ENCODE measurements at places on chromosomes 12 and 14. TPM values are rescaled to one million over a fixed set of nuclear protein-coding genes. Genes with fewer than 3 reads are reported as not detected.

- DNase-seq: peak; percentile 10
Measured at GRCh38 chr12:76216585-76217472, 131.4 kb downstream of the BBS10 start.

DNA sequence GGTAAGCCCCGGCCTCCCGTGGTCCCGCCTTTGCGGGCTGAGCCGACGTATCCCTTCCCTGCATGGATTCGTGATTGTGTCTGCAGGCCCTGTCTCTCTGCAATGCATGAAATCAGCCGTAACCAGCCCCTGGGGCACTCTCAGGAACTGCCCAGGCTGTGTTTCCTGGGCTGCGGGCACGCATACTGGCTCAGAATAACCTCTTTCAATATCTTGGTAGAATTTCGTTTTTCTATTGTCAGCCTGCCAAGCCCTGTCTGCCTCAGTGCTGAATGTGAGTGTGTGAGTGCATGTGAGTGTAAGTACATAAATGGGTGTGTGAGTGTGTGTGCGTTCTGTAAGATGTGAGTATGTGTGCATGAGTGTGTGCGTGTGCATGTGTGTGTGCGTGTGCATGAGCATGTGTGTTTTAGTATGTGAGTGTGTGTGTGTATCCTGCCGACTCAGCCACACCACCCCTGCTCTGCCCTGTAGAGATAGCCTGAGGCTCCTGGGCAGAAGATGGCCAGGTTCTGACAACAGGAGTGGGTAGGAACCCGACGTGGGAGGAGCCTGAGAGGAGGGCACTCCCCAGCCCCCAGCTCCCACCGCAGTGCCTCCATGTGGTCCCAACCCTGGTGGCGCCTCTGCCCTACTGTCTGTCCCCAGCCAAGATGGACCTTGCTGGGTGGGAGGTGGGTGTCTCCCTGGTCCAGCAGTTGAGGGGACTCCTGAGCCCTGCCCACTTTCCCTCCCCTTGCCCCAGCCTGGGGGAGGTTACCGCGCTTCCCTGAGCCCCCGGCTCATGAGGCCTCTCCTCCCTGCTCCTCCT lies 268.8 kb downstream of the ADGRD1 start:
- peak; percentile 44 for DNase-seq

GRCh38 chr14:64983439-64984310 lies 3.0 kb upstream of the FNTB start:
- DNase-seq: peak; percentile 42

The TAS2R42 gene
- total RNA-seq: not detected

GRCh38 chr12:94561943-94562411 lies 88.4 kb downstream of the TMCC3 start:
- DNase-seq: peak; percentile 79

Measured in stomach (tissue), 19 donors.